ENCODE measurements at places on chromosomes 2 and 18.

DNA sequence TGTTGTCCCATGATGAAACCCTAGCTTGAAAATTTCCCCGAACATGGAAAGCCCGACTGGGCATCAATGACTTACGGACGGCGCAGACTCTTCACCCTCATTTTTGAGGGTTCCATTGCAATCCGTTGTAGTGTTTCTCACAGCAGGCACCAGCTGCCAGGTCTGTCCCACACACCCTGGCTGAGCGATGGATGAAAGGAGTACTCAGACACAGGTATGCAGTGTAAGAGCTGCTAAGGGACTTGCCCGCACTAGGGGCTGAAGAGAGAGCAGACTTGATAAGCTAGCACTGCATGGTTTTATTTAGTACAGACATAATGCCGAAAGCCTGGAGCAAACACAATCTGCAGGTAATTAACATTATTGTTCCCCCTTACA is 15.8 kb downstream of the DYNAP start:
- no peaks in the 10 kb centered on the region for H3K36me3 ChIP-seq
- no peak overlapping the region for H3K4me3 ChIP-seq
- no peak overlapping the region for H3K27ac ChIP-seq
- H3K27me3 ChIP-seq, result no peaks in the 10 kb centered on the region
- H3K4me1 ChIP-seq, result no peaks in the 10 kb centered on the region

GRCh38 chr2:172248785-172249187 is 146.1 kb upstream of the DLX2 start:
- no peaks in the 10 kb centered on the region for H3K4me1 ChIP-seq
- DNase-seq, result no peak
- H3K4me3 ChIP-seq, result no peak overlapping the region
- no peaks in the 10 kb centered on the region for H3K36me3 ChIP-seq

GRCh38 chr2:222434204-222434603 is 9.9 kb downstream of the SGPP2 start:
- H3K4me1 ChIP-seq, result no peaks in the 10 kb centered on the region
- H3K36me3 ChIP-seq, result no peaks in the 10 kb centered on the region
- H3K4me3 ChIP-seq, result no peak overlapping the region
- H3K27me3 ChIP-seq, result peaks cover 6% of the 10 kb centered on the region
- no peak overlapping the region for H3K27ac ChIP-seq

DNA sequence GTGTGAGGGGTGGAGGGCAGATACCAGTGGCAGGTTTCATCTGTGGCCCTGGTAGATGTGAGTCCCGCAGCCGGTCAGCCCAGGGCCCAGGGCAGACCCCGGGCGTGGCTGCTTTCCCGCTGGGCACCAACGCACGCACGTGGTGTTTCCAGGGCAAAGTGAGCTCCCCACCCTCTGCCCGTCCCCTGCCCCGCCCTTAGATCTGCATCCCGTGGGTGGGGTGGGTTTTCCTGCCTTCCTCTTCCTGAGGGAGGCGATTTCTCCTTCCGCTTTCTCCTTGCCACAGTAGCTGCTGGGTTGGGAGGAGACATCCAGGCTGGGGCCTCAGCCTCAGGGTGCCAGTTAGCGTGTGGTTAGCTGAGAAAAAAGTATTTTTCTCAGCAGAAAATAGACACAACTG is 49.6 kb downstream of the ODC1 start:
- no peaks in the 10 kb centered on the region for H3K27me3 ChIP-seq
- no peak for DNase-seq
- peaks cover 55% of the 10 kb centered on the region for H3K4me1 ChIP-seq
- no peaks in the 10 kb centered on the region for H3K36me3 ChIP-seq
- no peak overlapping the region for H3K4me3 ChIP-seq
- peak overlapping the region; percentile 74 for H3K27ac ChIP-seq

GRCh38 chr2:199679883-199680282 is 171.1 kb downstream of the FTCDNL1 start:
- no peaks in the 10 kb centered on the region for H3K36me3 ChIP-seq
- H3K4me1 ChIP-seq, result no peaks in the 10 kb centered on the region
- no peak for DNase-seq

- H3K27ac ChIP-seq, result no peak overlapping the region
- H3K4me3 ChIP-seq, result no peak overlapping the region
- no peaks in the 10 kb centered on the region for H3K27me3 ChIP-seq
Measured at GRCh38 chr18:43916984-43917383, 639.7 kb upstream of the SYT4 start.

- DNase-seq, result no peak
- H3K27ac ChIP-seq, result no peak overlapping the region
- no peak overlapping the region for H3K4me3 ChIP-seq
- no peaks in the 10 kb centered on the region for H3K27me3 ChIP-seq
- peaks cover 6% of the 10 kb centered on the region for H3K36me3 ChIP-seq
Measured at GRCh38 chr18:79534356-79534755, 138.6 kb downstream of the NFATC1 start.

DNA sequence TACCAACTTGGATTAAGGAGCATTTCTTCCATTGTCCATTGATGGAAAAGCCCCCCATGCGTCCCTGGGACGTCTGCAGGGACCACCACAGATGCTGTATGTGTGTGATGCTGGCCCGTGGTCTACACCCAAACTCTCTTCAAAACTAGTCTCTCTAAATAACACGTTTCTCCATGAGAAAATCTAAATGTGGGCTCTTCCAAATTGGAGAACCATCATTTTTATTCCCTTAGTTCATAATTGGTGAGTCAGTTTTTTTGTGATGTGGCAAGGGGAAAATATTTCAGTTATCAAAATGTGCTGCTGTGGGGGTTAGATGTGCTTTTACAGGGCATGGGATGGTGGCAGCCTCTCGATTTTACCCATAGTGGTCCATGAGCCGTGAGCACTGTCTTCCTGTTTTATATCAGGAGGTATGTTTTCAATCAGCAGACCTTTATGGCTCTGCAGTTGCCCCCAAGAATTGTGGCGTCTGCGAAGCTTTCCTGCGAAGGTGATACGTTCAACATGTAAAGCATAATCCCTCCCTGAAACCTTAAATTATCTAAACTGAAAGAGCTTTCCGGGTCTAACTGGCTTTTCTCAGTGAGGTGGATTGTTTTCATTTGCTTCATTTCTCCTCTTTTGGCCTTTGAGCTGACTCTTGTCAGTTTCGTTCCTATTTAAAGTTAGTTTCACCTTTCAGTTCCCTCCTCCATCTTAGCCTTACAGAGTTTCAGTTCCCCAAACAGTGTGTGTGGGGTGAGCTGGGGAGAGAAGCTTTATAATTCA is 78.4 kb downstream of the SETBP1 start:
- H3K27ac ChIP-seq, result peak overlapping the region; percentile 96
- DNase-seq, result peak; percentile 86
- peak overlapping the region; percentile 88 for H3K4me3 ChIP-seq

- no peak for DNase-seq
- peaks cover 12% of the 10 kb centered on the region for H3K27me3 ChIP-seq
- H3K4me1 ChIP-seq, result no peaks in the 10 kb centered on the region
- H3K36me3 ChIP-seq, result no peaks in the 10 kb centered on the region
- no peak overlapping the region for H3K27ac ChIP-seq
- no peak overlapping the region for H3K4me3 ChIP-seq
Measured at GRCh38 chr2:108320326-108320922, 31.7 kb downstream of the SULT1C2 start.

DNA sequence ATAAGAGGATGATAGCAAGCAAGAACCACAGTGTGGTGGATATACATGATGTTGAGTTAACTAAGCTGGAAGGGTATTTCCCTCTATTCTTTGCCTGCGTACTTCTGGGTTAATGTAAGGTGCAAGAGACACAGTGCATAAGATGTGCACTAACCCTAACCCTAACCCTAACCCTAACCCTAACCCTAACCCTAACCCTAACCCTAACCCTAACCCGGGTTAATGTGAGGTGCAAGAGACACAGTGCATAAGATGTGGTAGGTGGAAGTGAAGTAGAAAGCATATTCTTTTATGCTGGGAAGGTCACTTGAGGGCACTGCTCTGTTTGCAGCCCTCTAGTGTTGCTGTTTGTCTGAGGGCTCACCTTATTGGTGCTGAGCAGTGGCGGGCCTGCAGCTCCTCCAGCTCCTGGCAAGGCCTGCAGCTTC is 181.5 kb upstream of the ITGA4 start:
- H3K36me3 ChIP-seq, result no peaks in the 10 kb centered on the region
- H3K27ac ChIP-seq, result no peak overlapping the region
- no peaks in the 10 kb centered on the region for H3K27me3 ChIP-seq
- no peaks in the 10 kb centered on the region for H3K4me1 ChIP-seq

- no peak overlapping the region for H3K4me3 ChIP-seq
- no peak for DNase-seq
- peaks cover 6% of the 10 kb centered on the region for H3K4me1 ChIP-seq
- H3K36me3 ChIP-seq, result peaks cover 19% of the 10 kb centered on the region
Measured at GRCh38 chr2:135451966-135452365, 79.1 kb downstream of the ZRANB3 start.

DNA sequence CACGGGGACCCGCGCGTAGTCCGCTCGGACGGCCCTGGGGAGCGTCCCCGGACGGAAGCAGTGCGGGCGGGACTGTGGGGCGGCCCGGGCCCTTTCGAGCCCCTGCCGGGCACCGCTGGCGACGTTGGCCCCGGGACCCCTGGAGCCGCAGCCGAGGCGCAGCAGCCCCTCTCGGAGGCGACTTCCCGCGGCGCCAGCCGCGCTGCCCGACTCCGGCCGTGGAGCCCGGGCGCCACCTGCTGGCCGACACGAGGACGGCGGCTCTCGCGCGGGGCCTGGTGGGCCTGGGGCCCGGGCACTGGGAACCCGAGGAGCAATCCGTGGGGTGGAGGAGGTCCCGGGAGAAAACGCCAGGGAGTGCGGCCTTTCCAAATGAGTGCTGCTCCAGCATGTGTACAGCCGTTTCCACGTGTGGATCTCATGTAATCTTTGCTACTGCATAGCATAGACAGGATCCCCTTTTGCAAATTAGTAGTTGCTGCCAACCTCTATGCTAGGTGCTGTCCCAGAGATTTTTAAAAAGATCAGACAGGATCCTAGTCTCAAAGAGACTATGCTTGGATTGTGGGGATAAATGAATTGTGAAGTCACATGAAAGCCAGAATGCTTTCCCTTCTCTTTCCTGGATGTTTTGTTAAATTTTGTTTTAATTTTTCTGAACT is 4.0 kb downstream of the ID2 start:
- H3K27ac ChIP-seq, result no peak overlapping the region
- H3K4me1 ChIP-seq, result peaks cover 30% of the 10 kb centered on the region
- peak overlapping the region; percentile 42 for H3K4me3 ChIP-seq
- H3K36me3 ChIP-seq, result peaks cover 6% of the 10 kb centered on the region
- peaks cover 53% of the 10 kb centered on the region for H3K27me3 ChIP-seq

DNA sequence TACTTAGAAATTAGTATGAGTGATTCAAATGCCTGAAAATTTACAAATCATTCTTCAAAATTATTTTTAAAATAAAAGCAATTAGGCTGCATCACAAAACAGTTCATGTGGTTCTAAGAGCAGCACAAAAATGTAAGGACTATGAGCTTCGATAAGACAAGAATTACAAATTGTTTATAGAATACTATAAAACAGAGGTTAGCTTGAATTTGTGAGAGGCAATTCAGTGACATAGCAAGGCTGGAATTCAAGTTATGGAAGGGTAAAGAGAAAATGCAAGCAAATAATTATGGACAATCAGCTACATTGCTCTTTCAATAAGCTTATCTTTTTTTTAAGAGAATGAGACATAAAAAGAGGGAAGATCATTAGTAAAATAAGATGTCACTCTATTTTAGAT is 7.1 kb upstream of the XIRP2 start:
- H3K4me1 ChIP-seq, result no peaks in the 10 kb centered on the region
- no peak for DNase-seq
- no peaks in the 10 kb centered on the region for H3K36me3 ChIP-seq

DNA sequence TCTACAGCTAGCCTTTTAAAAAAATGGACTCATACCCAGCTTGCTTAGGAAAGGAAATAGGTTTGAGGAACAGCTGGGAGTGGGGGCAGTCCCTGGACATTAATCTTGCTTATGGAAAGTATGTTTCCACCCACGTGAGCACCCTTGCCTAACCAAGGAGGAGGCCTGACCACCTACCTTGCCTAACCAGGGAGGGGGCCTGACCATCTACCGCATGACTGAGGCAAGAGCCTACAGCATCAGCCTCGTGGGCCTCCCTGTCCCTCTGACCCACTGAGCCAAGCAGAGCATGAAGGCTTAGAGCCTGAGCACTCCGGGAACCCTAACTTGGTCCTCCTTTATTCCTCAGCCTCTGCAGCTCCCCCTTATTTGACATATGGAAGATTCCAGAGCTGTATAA is 20.2 kb downstream of the PRKAG3 start:
- no peak for DNase-seq
- no peak overlapping the region for H3K4me3 ChIP-seq
- H3K27me3 ChIP-seq, result peaks cover 32% of the 10 kb centered on the region
- H3K27ac ChIP-seq, result no peak overlapping the region
- no peaks in the 10 kb centered on the region for H3K36me3 ChIP-seq
- H3K4me1 ChIP-seq, result no peaks in the 10 kb centered on the region

DNA sequence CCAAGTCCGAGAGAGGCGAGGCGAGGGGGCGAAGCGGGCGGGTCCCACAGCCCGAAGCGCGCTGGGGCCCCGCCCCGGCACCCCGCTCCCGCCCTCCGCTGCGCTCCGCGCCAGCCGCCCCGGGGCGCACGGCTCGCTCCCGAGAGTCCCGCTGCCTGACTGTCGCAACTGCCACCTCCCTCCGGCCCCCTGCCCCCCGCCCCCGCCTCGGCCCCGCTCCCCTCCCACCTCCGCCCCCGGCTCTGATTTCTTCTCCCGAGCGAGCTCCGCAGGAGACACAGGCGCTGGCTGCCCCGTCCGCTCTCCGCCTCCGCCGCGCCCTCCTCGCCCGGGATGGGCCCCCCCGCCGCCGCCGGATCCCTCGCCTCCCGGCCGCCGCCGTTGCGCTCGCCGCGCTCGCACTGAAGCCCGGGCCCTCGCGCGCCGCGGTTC is at the start of gene WNT6:
Gene WNT6 (plus strand): TSS at position 250 of the 432 bp plus-strand sequence. CDS start 233 bp downstream, outside the sequence.
- peak within 1 kb of the TSS; percentile 24 for H3K27ac ChIP-seq
- DNase-seq, result no peak
- H3K4me3 ChIP-seq, result peak within 1 kb of the TSS; percentile 63
- H3K27me3 ChIP-seq, result peaks cover 81% of the 10 kb centered on the region

DNA sequence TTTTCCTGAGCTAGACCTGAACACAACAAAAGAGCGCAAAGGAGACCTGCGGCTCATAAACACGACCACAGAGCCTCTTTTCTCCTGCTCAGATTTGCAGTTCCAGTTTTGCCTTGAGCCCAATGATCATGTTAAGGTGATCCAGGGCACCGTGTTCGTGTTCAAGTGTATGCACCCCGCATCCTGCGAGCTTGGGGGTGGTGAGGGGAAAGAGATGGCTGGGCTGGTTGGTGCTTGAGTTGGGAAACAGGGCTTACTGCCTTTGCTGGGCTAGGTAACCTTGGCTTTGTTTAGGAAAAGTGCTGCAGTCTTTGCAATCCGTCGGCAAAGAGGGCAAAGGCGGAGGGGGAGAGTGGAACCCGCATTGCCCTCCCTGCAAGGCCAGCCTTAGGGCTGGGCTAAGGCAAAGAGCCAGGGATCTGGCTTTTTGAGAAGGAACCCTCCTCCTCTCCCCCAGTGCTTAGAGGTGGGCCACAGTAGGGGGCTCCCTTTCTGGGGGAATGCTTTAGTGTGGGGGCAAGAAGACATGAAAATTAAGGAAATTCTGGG is 1.3 kb downstream of the HOXD10 start:
- DNase-seq, result no peak
- no peak overlapping the region for H3K27ac ChIP-seq
- H3K4me3 ChIP-seq, result no peak overlapping the region
- peaks cover 75% of the 10 kb centered on the region for H3K27me3 ChIP-seq
- H3K4me1 ChIP-seq, result peaks cover 6% of the 10 kb centered on the region

All from naive B cell (primary cell).